Activated naive CD8-positive, alpha-beta T cell treated with anti-CD3 and anti-CD28 coated beads for 36 hours (primary cell): ENCODE measurements at places on chromosomes 16 and 17.
A peak's percentile ranks its signal among the peaks of the same experiment; 100 is the strongest.

DNA sequence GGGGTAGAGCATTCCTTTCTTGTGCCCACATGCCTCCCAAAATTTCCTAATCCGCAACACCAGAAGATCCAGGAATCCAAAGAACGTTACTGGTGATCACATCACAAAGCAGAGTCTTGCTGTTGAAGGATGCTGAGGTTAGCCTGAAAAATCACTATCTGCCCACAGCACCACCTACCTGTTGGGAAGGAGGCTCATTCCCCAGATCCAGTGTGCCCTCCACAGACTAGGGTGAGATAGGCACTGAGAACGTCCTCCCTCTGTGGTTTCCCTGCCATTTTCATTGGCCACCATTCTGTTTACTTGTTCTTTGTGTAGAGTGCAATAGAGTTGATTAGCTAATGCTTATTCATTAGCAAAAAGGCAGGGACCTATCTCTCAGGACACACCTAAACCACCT lies 30.3 kb downstream of the RCVRN start:
- DNase-seq: no peak
- no peak overlapping the region for H3K27ac ChIP-seq
- H3K4me3 ChIP-seq: no peak overlapping the region
- no peaks in the 10 kb centered on the region for H3K27me3 ChIP-seq
- H3K4me1 ChIP-seq: no peaks in the 10 kb centered on the region
- no peaks in the 10 kb centered on the region for H3K36me3 ChIP-seq

- no peak overlapping the region for H3K27ac ChIP-seq
- H3K27me3 ChIP-seq: no peaks in the 10 kb centered on the region
- H3K4me1 ChIP-seq: peaks cover 10% of the 10 kb centered on the region
- H3K36me3 ChIP-seq: peaks cover 2% of the 10 kb centered on the region
- no peak overlapping the region for H3K4me3 ChIP-seq
- no peak for DNase-seq
Measured at GRCh38 chr17:80106176-80106575, 4.8 kb downstream of the GAA start.

GRCh38 chr17:64348666-64349065 lies 42.0 kb downstream of the PECAM1 start:
- H3K27ac ChIP-seq: peak overlapping the region; percentile 90
- peaks cover 16% of the 10 kb centered on the region for H3K36me3 ChIP-seq

- no peaks in the 10 kb centered on the region for H3K36me3 ChIP-seq
- no peak overlapping the region for H3K4me3 ChIP-seq
- DNase-seq: no peak
Measured at GRCh38 chr17:6989779-6990178, 6.1 kb upstream of the ALOX12 start.

GRCh38 chr16:87426423-87427215 lies 34.5 kb downstream of the MAP1LC3B start:
- H3K4me1 ChIP-seq: no peaks in the 10 kb centered on the region
- no peaks in the 10 kb centered on the region for H3K27me3 ChIP-seq
- no peak overlapping the region for H3K4me3 ChIP-seq
- peaks cover 4% of the 10 kb centered on the region for H3K36me3 ChIP-seq
- no peak overlapping the region for H3K27ac ChIP-seq
- no peak for DNase-seq

- no peak overlapping the region for H3K4me3 ChIP-seq
- no peaks in the 10 kb centered on the region for H3K36me3 ChIP-seq
- no peaks in the 10 kb centered on the region for H3K27me3 ChIP-seq
- no peak for DNase-seq
- H3K27ac ChIP-seq: no peak overlapping the region
- H3K4me1 ChIP-seq: peaks cover 14% of the 10 kb centered on the region
Measured at GRCh38 chr16:85064186-85064585, 36.6 kb downstream of the KIAA0513 start.

- no peaks in the 10 kb centered on the region for H3K36me3 ChIP-seq
- no peak overlapping the region for H3K27ac ChIP-seq
- DNase-seq: no peak
Measured at GRCh38 chr17:28493460-28493859, 12.7 kb upstream of the FOXN1 start.

- no peaks in the 10 kb centered on the region for H3K4me1 ChIP-seq
- H3K4me3 ChIP-seq: no peak overlapping the region
- no peak for DNase-seq
- no peaks in the 10 kb centered on the region for H3K27me3 ChIP-seq
- no peak overlapping the region for H3K27ac ChIP-seq
Measured at GRCh38 chr16:8026450-8026849, 563.9 kb downstream of the TMEM114 start.

DNA sequence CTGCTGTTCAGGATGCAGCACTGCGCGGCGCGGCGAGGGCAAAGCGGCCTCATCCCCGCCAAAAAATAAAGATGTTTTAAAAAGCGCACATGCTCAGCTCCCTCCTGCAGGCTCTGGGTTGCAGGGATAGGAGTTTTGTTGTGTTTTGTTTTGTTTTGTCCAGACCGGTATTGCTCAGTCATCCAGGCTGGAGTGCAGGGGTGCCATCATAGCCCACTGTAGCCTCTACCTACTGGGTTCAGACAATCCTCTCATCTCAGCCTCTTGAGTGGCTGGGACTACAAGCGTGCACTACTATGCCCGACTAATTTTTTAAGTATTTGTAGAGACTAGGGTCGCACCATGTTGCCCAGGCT lies 636 bp downstream of the WWOX start:
- no peak for DNase-seq
- H3K27ac ChIP-seq: peak overlapping the region; percentile 93
- H3K36me3 ChIP-seq: peaks cover 4% of the 10 kb centered on the region
- H3K27me3 ChIP-seq: no peaks in the 10 kb centered on the region
- H3K4me3 ChIP-seq: peak overlapping the region; percentile 90

GRCh38 chr16:88651989-88652761 lies 1.3 kb upstream of the CYBA start:
- peaks cover 8% of the 10 kb centered on the region for H3K36me3 ChIP-seq
- peak overlapping the region; percentile 95 for H3K27ac ChIP-seq
- no peaks in the 10 kb centered on the region for H3K27me3 ChIP-seq
- no peak overlapping the region for H3K4me3 ChIP-seq
- no peak for DNase-seq
- H3K4me1 ChIP-seq: peaks cover 13% of the 10 kb centered on the region

DNA sequence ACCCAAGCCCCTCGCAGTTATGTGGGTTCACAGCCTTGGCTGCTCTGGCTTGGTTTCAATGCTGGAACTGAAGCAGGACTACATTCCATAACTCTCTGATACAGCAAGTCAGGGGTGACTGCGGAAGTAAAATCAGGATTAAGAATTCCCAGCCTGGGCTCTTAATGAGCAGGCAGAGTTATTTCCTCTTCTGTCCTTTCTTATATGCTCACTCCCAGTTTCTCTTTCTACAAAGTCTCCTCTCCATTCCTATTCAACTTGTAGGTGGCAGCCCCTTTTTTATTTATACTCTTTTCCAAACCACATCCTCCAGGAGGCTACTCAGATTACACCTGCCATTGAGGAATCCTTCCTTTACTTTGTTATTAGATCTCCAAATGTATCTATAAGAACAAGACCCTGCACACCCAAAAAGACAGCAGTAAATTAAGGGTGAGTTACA lies 40.3 kb downstream of the HOXB1 start:
- peaks cover 14% of the 10 kb centered on the region for H3K4me1 ChIP-seq
- no peak overlapping the region for H3K27ac ChIP-seq
- H3K4me3 ChIP-seq: no peak overlapping the region

DNA sequence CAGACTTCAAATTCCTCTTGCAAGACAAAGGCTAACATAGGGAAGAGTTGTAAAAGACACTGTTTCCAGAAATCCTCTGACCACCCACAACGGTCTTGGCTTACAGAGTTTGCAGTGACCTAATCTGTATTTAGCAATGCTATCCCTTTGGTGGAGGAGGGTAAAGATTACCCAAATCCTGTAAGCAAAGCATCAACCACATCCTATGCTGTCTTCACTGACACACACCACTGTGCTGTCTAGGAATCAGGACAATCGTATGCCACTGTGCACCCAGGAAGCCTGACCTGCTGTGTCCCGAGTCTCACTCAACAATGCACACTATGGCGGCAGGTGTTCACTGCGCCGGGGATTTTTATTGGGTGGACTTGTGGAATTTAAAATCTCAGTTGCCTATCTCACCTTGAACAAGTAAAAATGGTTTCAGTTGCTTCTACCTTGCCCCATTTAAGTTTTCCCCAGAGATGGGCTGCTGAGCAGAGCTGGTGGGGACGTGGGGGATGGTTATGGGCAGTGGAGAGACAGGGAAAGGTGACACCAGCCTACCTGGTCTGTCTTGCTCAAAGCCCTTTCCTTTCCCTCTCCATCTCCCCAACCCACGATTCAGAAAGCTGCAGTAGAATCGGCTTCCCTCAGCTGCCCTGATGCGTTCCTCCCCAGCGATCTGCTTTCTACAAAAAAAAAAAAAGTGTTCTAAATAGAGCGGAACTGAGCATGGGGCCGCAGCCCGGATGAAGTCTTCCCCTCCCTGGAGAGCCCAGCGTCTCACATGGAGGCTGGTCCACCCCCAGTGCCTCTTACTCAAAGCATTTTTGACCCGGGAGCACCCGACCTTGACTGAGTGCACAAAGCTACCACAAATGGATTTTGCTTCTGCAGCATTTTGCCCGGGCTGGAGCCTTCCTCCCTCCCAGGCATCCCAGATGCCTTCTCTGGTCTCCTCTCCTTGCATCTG lies 271.5 kb downstream of the SOX9 start:
- H3K36me3 ChIP-seq: no peaks in the 10 kb centered on the region
- no peak overlapping the region for H3K4me3 ChIP-seq
- DNase-seq: no peak

- no peak overlapping the region for H3K27ac ChIP-seq
- no peak for DNase-seq
- peaks cover 24% of the 10 kb centered on the region for H3K27me3 ChIP-seq
- H3K4me1 ChIP-seq: peaks cover 8% of the 10 kb centered on the region
- no peaks in the 10 kb centered on the region for H3K36me3 ChIP-seq
- no peak overlapping the region for H3K4me3 ChIP-seq
Measured at GRCh38 chr16:67397812-67398545, 4.7 kb upstream of the TPPP3 start.

DNA sequence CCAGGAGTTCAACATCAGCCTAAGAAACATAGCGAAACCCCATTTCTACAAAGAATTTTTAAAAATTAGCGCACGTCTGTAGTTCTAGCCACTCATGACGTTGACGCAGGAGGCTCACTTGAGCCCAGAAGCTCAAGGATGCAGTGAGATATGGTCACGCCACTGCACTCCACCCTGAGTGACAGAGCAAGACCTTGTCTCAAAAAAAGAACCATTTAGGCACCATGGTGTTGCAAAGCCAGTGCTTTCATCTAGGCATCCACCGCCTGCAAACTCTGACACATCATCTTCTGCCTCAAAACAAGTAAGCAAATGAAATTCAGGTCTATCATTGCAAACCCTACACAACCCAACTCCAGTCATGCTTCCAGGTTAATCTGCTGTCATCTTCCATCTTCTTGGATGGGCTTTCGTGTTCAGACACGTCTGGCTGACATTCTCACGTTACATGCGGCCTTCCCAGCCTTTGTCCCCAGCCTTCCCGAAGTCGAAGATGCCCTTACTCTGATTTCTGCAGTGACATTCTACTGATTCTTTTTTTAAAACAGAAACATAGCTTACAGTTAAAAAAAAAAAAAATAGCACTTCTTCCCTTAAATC lies 8.9 kb downstream of the ANKRD11 start:
- H3K27ac ChIP-seq: peak overlapping the region; percentile 70
- no peaks in the 10 kb centered on the region for H3K27me3 ChIP-seq
- no peak for DNase-seq
- H3K36me3 ChIP-seq: peaks cover 56% of the 10 kb centered on the region
- H3K4me3 ChIP-seq: no peak overlapping the region
- H3K4me1 ChIP-seq: peaks cover 88% of the 10 kb centered on the region

GRCh38 chr16:14309001-14309886 lies 238.1 kb downstream of the MRTFB start:
- peaks cover 34% of the 10 kb centered on the region for H3K4me1 ChIP-seq
- H3K27ac ChIP-seq: peak overlapping the region; percentile 87
- peak overlapping the region; percentile 71 for H3K4me3 ChIP-seq
- H3K27me3 ChIP-seq: no peaks in the 10 kb centered on the region
- no peaks in the 10 kb centered on the region for H3K36me3 ChIP-seq
- DNase-seq: peak; percentile 49

GRCh38 chr16:67542464-67542863 lies 13.8 kb downstream of the RIPOR1 start:
- H3K4me3 ChIP-seq: no peak overlapping the region
- H3K27ac ChIP-seq: peak overlapping the region; percentile 60
- H3K27me3 ChIP-seq: no peaks in the 10 kb centered on the region
- H3K4me1 ChIP-seq: peaks cover 28% of the 10 kb centered on the region
- peak; percentile 68 for DNase-seq

- H3K4me3 ChIP-seq: no peak overlapping the region
- no peaks in the 10 kb centered on the region for H3K27me3 ChIP-seq
- no peak overlapping the region for H3K27ac ChIP-seq
- no peak for DNase-seq
- H3K36me3 ChIP-seq: peaks cover 4% of the 10 kb centered on the region
Measured at GRCh38 chr17:74805591-74805991, 29.4 kb upstream of the NAT9 start.
